HAP-1 (cell line): ENCODE measurements at places on chromosomes 12 and 14.

DNA sequence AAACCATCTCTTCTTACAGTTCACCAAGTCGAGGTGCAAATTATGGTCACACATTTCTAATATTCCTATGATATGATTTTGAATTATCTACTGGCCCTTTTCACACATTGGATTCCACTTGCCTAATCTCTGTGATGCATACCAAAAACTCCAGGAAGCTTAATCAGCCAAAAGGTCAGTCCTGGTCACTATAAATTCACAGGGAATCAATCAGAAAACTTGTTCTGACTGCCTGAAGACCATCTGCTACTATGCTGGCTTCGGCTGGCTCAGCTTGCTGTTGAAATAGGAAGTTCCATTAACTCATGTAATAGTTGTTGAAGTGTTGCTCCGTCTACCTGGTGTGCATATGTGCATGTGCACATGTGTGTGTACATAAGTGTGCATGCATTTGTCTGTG, 142.8 kb upstream of the FLRT2 start:
- no peak for DNase-seq

GRCh38 chr12:75571656-75572205, 60.3 kb upstream of the KRR1 start:
- DNase-seq: no peak

GRCh38 chr14:30608533-30609006, 13.5 kb upstream of the SCFD1 start:
- DNase-seq: no peak

GRCh38 chr12:6612652-6613014, 5.5 kb upstream of the CHD4 start:
- DNase-seq: no peak

- DNase-seq: no peak
Measured at GRCh38 chr12:69211160-69211559, 28.2 kb upstream of the CPSF6 start.

DNA sequence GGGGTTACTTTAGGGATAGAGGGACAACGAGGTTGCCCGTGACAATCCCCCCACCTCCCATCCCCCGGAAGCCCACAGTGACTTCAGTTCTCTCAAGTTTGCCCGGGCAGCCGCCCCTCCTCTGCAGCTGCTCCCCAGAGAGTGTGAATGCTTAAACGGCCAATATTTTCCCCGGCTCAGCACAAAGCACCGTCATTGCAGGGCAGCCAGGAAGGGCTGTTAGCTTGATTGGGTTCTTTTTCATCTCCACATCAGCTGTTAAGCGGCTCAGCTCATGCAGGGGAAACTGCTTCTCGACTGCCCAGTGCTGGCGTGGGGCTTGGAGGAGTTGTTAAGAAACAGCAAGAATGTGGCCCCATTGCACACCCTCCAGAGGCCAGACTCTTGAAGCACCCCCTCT, 120.5 kb upstream of the NCOR2 start:
- DNase-seq: no peak

DNA sequence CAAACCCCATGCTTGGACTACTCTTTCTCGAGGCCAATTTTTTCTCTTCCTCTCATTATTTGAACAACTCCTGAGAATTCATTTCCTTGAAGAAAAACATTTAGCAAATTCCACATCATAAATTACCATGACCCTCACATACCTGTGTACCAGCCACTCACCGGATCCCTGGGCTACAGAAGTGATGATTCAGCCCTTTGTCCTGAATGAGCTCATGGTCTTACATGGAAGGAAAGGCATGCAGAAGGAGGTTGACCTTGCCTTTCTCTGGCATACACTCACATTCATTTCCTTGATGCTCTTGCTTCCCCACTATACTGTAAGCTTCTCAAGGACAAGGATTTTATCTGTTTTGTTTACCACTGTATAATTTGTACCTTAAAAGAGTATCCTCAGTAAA, 191.5 kb downstream of the SLC5A8 start:
- no peak for DNase-seq

- DNase-seq: no peak
Measured at GRCh38 chr12:53201177-53201541, 5.9 kb downstream of the ITGB7 start.

DNA sequence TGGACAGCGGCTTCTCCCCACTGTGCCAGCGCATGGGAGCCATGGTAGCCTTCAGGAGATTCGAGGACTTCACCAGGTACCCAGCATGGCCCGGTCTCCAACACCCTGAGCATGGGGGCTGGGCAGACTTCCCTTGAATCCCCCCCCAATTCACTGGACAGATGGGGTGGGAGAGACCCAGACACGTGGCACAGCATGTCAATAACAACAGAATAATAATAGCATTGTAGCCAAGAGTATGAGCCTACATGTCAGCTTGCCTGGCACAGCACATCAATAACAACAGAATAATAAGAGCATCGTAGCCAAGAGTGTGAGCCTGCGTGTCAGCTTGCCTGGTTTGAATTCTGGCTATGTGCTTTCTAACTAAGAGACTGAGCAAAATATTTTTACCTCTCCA, 76.4 kb downstream of the FOXN4 start:
- no peak for DNase-seq

- DNase-seq: no peak
Measured at GRCh38 chr12:117760990-117761389, 207.8 kb downstream of the KSR2 start.

- DNase-seq: no peak
Measured at GRCh38 chr12:29030006-29030405, 119.1 kb upstream of the FAR2 start.
